ENCODE measurements at places on chromosomes 12 and 14.

DNA sequence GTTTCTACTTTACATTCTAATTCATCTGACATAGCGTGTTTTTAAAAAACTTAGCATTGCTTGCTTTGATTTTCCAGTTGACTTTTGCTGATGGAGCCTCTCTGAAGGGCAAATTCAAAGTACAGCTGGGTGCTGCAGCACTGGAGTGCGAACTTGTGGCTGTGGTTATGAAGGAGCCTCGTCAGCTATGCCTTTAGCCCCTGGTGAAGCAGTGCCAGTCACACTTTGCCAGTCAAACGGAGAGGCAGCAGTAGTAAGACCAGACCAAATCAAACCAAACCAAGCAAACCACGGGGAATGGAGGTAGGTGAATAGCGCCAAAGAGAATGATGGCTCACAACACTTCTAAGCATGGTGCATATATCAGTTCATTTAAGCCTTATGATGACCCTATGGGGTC is 15.1 kb upstream of the SLC38A2 start:
- no peak for DNase-seq

GRCh38 chr12:52151837-52152783 is 39.7 kb downstream of the KRT80 start:
- peak; percentile 67 for DNase-seq

DNA sequence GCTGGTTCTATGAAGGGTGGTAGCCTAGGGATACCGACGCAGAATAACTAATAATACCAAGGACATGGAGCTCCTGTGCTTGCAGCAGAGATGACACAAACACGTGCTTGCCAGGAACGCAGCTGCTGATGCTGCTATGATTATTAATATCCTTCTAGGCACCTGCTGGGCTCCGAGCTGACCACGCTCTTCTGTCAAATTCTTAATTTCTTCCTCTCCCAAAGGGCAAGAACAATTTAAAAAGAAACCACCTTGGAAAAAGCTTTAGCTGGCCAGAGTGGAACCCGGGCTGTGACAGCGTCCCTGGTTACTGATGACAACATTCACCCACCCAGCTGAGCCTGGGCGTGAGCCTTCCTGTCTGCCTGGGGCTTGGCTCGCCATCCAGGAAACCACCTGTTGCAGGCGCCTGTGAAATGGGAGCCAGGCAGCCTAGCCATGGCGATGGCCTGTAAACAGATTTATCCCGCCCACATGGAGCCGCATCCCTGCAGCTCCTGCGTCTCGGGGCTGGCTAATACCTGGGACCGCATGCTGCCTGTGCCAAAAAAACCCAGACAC is 28.8 kb downstream of the CLMN start:
- no peak for DNase-seq

GRCh38 chr12:123050913-123051312 is 70.4 kb downstream of the ARL6IP4 start:
- DNase-seq: no peak

- DNase-seq: no peak
Measured at GRCh38 chr14:37697489-37698121, 102.2 kb downstream of the TTC6 start.

- DNase-seq: no peak
Measured at GRCh38 chr12:6327229-6328041, 14.4 kb downstream of the TNFRSF1A start.

- DNase-seq: no peak
Measured at GRCh38 chr12:3036901-3037600, 40.1 kb upstream of the TSPAN9 start.

- no peak for DNase-seq
Measured at GRCh38 chr12:132280406-132280805, 49.0 kb downstream of the GALNT9 start.

DNA sequence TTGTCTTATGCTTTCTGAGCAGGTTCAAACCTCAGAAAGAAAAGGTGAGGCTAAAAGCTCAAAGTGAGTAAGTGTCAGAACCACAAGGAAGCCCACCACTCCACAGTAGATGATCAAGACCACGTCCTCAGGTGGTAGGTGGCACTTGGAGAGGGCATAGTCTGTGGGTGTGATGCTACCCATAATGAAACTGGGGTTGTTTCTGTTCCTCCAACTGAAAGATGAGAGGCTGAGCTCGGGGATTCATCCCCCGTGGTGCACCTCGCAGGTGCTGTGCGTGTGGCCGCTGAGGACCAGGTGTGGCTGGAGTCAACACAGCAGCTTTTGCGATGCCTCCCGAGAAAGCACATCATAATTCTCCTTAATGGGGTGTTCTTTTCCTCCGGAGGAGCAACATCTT is 285.7 kb downstream of the TTC8 start:
- no peak for DNase-seq

GRCh38 chr12:116924558-116925453 is 14.1 kb downstream of the FBXW8 start:
- peak; percentile 13 for DNase-seq

DNA sequence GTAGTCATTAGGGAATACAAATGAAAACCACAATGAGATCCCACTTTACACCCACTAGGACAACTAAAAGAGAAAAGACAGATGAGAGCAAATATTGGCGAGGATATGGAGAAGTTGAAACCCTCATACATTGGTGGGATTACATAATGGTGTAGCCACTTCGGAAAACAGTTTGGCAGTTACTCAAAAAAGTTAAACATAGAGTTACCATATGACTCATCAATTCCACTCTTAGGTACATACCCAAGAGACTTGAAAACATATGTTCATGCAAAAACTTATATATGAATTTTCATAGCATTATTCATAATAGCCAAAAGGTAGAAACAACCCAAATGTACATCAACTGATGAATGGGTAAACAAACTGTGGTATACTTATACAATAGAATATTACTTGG is 27.1 kb downstream of the ALDH1L2 start:
- DNase-seq: no peak

DNA sequence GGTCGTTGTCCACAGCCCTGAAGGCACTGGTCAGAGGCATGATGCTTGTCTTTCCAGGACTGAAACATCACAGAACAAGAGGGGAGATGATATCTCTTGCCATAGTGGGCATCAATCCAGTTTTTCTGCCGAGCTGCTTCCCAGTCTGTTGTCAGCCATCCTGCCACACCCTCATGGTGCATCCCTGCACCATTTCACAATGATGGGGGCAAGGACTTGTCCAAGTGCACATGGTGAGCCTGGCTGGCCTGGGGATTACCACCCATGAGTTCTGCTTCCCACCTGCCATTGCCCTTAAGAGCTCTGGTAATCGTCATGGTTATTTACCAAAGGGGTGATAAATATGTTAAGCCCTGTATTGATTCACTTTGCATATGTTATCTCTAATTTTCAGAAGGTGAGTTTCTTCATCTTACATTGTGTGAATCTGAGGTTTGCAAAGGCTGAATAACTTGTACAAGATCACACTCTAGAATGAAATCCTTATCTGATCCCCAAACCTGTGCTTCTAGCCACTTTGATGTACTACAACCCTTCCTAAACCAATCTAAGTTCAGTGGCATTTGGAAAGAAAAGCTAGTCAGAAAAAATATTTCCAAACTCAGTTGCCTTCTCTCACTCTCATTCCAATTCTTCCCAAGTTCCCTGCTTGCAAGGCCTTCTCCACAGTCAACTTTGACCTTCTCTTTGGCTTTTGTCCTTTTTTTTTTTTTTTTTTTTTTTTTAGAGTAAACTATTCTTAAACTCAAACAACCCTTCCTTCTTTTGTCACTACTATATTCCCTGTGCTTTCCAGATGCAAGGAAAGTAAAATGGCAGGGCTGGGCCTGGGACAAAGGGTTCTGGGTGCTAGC is 2.3 kb downstream of the AVIL start:
- DNase-seq: no peak

GRCh38 chr12:19792028-19792427 is 352.7 kb downstream of the AEBP2 start:
- no peak for DNase-seq

GRCh38 chr14:81315341-81315740 is 84.8 kb downstream of the STON2 start:
- no peak for DNase-seq

DNA sequence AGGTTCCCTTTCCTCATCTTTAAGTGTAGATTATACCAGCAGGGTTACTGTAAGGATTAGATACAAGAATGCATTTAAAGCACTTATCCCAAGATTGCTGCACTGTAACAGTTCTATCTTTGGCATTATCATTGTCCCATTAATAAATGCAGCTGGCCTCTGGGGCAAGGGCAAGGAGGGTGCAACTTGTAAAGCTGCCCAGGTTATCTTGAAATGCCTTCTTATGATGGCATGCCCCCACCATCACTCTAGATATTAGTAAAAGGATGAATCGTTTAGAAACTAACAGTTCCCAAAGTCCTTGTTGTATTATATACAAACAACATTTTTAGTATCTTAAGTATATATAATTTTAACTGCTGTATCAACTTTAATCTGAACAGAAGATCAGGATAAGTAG is 6.8 kb downstream of the LTA4H start:
- DNase-seq: no peak

- DNase-seq: no peak
Measured at GRCh38 chr12:129084875-129085826, 231.9 kb downstream of the GLT1D1 start.

DNA sequence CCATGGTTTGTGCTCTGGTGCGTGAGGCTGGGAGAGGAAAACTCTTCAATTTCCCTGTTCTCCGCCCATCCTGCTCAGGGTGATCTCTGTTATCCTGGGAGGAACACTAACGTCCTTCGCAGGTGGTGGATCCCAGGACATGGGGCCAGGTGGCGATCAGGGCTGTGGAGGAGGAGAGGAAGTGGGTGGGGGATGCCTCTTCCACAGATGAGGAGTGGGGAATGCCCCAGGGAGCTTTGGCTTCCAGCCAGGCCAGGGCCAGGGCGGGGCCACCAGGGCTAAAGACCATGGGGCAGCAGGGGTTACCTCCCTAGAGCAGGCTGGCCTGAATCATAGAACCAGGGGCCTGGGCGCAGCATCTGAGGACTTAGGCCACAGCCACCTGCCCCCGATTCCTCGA is 3.3 kb upstream of the KRT75 start:
- DNase-seq: no peak

- DNase-seq: no peak
Measured at GRCh38 chr12:112503512-112503911, 84.8 kb downstream of the PTPN11 start.

GRCh38 chr14:85359505-85359904 is 170.4 kb upstream of the FLRT2 start:
- DNase-seq: no peak

GRCh38 chr14:87888136-87888999 is 104.6 kb downstream of the GALC start:
- no peak for DNase-seq

DNA sequence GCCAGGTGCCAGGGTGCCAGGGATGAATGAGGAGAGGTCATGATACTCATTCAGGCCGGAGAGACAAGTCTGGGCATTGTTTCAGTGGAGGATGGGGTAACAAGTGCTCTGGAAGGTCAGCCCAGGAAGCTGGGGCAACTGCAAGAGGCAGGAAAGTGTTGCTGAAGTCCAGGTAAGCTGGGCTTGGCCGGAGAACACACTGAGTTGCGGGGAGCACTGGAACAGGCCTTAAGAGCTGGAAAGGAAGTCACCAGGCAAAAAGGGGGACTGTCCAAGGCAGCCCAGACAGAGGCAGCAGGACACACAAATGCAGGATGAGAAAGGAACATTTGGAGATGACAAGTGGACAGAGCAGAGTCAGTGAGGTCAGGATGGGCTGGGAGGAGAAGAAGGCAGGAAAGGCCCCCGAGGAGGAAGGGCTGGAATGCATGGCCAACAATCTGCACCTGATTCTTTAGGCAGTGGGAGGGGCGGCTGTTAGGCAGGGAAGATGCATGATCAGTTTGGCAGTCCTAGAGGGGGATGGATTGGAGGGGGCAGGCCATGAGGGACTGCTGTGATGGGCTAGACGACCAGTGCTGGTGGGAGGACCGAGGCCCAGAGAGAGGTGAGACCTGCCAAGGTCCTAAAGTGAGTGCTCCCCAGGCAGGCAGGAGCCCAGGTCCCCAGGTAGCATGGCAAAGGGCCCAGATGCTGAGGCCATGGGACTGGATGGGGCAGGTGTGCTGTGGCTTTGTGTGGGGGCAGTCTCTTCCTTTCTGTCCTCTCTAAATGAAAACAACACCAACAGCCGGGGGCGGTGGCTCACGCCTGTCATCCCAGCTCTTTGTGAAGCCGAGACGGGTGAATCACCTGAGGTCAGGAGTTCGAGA is 17.2 kb upstream of the HHIPL1 start:
- DNase-seq: no peak

GRCh38 chr12:32312049-32312670 is 87.2 kb upstream of the FGD4 start:
- DNase-seq: no peak

DNA sequence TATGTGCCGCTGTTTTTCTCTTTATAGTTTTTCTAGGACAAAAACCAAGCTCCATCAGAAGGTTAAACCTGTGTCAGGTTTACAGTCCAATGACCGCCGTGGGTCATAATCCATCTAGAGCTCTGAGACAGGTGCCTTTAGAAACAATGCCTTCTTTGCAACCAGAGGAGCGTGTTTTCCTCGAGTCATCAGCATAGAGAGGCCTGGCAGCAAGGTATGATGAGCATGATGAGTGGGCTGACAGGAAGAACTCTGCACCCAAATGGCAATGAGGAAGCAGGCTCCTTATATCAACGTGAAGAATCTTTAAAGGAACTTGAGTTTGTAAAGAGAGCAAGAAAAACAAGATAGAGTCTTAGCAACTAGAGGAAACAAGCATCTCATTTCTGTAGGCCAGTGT is 60.5 kb upstream of the NUDT4 start:
- no peak for DNase-seq

DNA sequence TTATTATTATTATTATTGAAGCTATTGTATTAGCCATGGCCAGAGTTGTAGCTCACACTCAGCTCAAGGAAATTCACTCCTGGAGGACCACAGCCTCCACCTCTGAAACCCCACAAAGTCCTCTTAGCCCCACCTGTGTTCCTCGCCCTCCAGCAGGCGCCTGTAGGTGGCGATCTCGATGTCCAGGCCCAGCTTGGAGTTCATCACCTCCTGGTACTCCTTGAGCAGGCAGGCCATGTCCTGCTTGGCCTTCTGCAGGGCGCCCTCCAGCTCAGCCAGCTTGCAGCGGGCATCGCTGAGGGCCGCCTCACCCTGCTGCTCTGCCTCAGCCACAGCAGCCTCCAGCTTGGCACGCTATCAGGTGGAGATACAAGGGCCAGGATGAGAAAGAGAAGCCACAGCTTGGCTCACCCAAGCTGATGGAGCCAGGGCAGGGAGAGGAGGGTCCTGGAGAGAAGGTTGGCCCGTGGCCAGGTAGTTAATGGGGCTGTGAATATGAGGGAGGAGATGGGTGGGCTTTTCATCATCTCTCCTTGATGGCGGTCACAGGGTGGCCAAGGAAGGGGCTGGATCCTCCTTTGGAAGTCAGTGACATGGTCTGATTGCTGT is 5.1 kb downstream of the KRT85 start:
- DNase-seq: no peak

DNA sequence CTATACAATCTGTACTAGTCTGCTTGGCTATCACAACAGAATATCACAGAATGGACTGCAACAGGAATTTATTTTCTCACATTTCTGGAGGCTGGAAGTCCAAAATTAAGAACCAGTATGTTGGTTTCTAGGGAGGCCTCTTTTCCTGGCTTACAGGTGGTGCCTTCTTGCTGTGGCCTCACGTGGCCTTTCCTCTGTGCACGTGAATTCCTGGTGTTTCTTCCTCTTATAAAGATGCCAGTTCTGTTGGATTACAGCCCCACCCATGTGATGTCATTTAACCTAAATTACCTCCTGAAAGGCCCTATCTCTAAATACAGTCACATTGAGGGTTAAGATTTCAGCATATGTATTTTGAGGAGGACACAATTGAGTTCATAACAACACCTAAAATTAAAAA is 32.1 kb upstream of the C2CD5 start:
- no peak for DNase-seq

- no peak for DNase-seq
Measured at GRCh38 chr12:114340231-114340630, 65.7 kb downstream of the TBX5 start.
